ENCODE measurements at places on chromosomes 1 and 21. TPM values are rescaled to one million over a fixed set of nuclear protein-coding genes. Genes with fewer than 3 reads are reported as not detected.

GRCh38 chr21:39041816-39042215, 141.4 kb downstream of the PSMG1 start:
- DNase-seq, result no peak

DNA sequence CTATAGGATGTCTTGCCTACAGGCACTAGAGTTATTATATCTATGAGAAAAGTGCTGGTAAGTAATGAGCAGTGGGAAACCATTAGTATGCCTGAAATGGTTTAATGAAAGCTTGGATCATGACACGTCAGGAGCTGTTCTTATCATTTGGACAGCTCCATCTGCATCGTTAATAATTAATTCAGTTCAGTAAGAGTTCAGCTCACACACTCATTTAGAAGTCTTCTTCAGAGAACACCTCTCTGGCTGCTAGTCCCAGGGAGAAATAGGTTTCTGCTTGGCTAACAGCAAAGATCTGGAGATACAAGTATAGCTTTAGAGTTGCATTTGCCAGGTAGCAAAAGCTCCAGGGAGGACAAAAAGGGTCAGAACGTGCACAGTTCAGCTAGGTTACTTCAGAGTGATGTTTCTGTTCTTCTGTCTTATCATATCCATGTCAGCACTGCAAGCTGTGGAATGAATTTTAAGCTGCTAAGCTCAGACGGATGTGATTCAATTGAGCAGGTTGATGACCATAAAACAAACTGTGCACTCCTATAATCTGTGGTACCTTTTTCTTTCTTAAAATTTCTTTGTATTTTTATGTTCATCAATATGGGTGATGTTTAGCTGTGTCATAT, 173.6 kb downstream of the ADGRL2 start:
- no peak for DNase-seq

GRCh38 chr1:202285908-202286307, 55.8 kb downstream of the UBE2T start:
- DNase-seq, result no peak

- no peak for DNase-seq
Measured at GRCh38 chr1:15985611-15986297, 9.9 kb upstream of the ZBTB17 start.

DNA sequence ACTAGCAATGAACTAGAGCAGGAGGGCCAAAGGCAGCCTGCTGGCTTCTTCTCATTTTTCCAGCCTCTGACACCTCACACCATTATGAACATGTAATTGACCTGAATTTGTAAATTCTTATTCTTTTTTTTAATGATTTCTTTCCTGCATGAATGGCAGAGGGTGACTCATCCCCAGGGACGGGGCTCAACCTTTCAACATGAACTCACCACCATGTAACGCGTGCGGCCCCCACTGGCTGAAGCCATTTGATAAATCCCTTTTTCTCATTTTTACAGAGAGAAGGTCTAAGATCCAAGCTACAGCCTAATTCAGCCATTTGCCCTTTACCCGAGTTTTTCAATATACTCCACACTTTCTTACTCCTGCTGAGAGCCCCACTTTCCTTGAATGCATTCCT, 9.3 kb upstream of the ETS2 start:
- DNase-seq, result no peak

DNA sequence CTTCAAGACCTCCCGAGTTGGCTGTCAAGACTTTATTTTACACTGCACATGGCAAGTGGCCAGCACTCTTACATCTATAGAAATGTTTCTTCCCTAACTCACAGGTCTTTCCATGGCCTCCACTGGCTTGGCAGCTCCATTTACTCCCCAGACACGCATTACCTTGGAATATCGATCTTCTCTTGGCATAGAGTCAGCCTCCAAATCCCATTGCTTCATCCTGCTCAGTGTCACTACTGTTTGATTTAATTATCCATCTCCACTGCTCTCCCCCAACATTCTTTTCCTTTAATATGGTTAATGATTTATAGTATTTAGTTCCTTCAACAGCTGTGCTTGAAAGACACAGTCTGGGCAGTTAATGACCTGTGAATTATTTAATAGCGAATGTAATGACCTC, 241.2 kb upstream of the MAP1LC3C start:
- no peak for DNase-seq

DNA sequence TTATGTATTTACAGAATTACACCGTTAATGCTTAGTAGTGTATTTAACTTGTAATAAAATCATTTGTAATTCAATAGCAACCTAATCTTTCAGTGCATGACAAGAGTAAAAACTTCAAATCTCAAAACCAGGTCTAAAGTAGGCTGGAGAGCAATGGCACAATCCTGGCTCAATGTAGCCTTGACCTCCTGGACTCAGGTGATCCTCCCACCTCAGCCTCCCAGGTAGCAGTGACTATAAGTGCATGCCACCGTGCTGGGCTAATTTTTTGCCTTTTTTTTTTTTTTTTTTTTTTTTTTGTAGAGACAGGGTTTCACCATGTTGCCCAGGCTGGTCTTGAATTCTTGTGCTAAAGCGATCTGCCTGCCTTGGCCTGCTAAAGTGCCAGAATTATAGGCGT, 11.3 kb downstream of the IPP start:
- no peak for DNase-seq

- DNase-seq, result no peak
Measured at GRCh38 chr1:29650476-29650875, 414.2 kb downstream of the PTPRU start.

DNA sequence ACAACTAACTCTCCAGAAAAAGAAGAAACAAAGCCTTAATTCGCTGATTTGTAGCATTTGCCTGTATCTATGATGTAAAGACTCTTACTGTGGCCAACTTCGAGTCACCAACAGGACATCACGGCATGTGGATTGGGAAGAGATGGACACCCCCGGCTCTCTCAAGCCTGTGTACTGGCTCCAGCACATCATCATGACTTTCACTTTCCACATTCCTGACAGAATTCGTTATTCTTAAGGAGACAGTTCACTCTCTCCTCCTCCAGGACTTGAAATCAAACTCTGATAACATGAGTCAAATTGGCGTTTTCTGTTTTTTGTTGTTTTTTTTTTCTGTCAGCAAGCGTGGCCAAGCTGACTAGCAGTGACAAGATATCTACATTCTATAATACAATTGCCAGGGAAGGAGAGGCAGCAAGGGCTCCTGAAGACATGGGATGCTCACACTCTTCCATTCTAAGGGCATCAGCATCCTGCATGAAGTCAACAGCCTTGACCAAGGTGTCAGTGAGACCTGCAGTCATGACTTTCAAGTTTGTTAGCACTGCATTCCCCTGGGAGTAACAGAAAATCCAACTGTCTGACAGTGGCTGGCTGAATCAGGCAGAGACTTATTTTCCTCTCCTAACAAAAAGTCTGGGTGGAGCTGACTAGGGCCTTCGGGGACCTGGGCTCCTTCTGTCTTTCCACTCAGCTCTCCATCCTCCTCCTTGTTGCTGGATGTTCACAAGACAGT, 13.3 kb upstream of the TRAF3IP3 start:
- DNase-seq, result peak; percentile 49

- DNase-seq, result peak; percentile 23
Measured at GRCh38 chr1:20380616-20381035, 90.0 kb downstream of the VWA5B1 start.

Gene ACTL8
- total RNA-seq, result not detected

DNA sequence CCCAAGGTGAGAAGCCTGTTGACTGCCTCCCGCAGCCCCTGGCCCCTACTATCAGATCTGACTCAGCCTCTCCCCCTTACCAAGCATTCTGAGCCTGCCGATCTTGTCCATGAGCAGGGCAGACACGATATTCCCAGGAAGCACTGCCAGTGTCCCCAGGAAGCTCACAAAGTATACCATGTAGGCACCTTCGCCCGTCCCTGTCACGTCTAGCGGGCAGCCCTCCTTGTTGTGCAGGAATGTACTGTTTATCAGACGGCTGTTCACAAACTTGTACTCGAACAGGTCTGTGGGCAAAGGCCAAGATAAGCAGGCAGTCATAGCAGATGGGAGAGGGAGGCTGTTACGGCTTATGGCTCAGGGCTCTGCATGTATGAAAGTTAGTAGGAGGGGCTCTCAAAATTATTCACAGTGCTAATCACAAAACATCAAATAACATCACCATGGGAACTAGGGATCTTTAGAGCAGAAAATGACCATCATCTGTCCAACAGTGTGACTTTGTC, 7.3 kb downstream of the BOLA1 start:
- no peak for DNase-seq

Gene B3GALT2
- total RNA-seq, result 12.9 TPM

Gene TLR5
- not detected for total RNA-seq

Gene TENT5C
- total RNA-seq, result 6.1 TPM

GRCh38 chr1:19776287-19776686, 23.4 kb downstream of the TMCO4 start:
- DNase-seq, result no peak

Gene RXFP4
- not detected for total RNA-seq

DNA sequence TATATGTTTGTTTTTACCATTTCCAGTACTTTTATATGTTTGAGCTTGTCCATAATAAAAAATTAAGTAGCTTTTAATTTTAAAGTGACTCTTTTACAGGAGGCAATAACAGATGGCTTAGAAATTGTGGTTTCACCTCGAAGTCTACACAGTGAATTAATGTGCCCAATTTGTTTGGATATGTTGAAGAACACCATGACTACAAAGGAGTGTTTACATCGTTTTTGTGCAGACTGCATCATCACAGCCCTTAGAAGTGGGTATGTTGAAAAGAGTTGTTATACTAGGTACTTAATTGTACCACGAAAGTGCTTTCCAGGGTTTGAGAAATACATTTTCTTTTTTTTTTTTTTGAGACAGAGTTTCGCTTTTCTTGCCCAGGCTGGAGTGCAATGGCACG, 46.1 kb downstream of the RNF2 start:
- DNase-seq, result no peak

GRCh38 chr1:100860397-100860991, 34.1 kb downstream of the EXTL2 start:
- DNase-seq, result peak; percentile 33

Gene KCNA3
- total RNA-seq, result under 0.01 TPM

Gene KPRP
- not detected for total RNA-seq

Gene IL19
- total RNA-seq, result 1.7 TPM

DNA sequence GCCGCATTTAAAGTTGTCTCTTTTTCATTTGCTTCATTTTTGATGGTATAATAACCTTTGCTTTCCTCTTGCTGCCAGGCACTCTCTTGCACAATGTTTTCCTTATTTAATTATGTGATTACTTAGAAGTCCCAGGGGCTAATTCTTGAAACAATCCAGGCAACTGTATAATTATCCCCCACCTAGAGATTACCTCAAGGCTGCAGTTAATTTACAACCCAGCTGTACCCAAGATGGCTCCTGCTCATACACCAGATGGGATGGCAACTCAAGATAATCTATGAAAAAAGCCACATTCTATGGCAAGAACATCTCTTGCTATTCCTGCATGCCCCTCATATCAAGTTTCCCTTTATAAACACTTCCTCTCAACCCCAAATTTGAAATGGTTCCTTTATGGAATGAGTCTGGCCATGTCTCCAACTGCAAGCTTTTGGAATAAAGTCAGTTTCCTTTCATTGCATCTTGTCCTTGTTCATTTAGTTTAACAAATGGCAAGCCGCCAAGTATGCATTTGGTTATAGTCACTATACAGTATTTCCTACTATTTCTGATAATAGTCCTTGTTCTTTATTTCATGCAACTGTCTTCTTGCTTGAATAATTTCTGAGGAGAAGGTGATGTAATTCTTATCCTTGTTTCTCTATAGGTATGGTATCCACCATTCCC, 1042.6 kb downstream of the PLA2G4A start:
- DNase-seq, result peak; percentile 1

- DNase-seq, result no peak
Measured at GRCh38 chr1:109991400-109991925, 6.9 kb downstream of the AHCYL1 start.

DNA sequence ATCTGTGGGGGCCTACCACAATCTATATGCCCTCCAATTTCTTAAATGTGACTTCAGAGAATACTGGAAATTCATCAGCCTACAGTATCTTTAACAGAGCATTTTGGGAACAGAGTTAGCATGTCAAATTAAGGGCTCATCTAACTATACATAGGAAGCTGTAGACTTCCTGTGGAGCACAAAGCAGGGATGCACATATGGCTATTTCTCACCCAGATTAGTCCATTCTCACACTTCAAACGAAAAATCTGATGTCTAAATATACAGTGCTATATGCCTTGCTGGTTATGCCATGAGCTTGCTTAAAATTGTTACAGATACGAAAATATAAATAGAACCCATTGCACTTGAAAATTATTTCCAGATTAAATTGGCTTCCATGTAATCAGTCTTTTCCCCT, 1922.8 kb downstream of the MRPL39 start:
- DNase-seq, result no peak

Gene MATN1
- total RNA-seq, result not detected

Gene NENF
- total RNA-seq, result 36.7 TPM

- peak; percentile 77 for DNase-seq
Measured at GRCh38 chr1:209661071-209661470, 8.8 kb upstream of the LAMB3 start.

All from fibroblast of villous mesenchyme (primary cell).